ENCODE measurements at places on chromosomes 11 and 22.

GRCh38 chr11:62854825-62855570, 15.6 kb upstream of the WDR74 start:
- no peak for DNase-seq

DNA sequence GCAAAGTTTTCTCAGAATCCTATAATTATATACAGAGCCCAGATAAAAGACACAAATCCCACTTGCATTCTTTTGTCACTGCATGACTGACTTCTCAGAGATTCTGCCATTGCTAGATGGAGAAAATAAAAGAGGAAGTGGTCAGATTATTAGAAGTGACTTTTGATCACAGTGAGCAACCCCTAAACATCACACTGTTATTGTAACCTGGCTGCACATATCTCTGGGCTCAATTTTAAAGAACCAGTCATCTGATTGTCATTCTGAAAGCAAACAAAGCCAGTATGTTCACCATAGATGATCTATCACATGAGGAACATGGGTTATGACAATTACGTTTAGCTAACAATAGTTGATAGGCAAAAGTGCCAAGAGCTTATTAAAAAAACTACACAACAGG, 47.8 kb downstream of the COPB1 start:
- DNase-seq = no peak

- DNase-seq = no peak
Measured at GRCh38 chr11:45031912-45032519, 81.3 kb upstream of the TP53I11 start.

GRCh38 chr22:36528341-36528740, 625 bp downstream of the EIF3D start:
- DNase-seq = no peak

DNA sequence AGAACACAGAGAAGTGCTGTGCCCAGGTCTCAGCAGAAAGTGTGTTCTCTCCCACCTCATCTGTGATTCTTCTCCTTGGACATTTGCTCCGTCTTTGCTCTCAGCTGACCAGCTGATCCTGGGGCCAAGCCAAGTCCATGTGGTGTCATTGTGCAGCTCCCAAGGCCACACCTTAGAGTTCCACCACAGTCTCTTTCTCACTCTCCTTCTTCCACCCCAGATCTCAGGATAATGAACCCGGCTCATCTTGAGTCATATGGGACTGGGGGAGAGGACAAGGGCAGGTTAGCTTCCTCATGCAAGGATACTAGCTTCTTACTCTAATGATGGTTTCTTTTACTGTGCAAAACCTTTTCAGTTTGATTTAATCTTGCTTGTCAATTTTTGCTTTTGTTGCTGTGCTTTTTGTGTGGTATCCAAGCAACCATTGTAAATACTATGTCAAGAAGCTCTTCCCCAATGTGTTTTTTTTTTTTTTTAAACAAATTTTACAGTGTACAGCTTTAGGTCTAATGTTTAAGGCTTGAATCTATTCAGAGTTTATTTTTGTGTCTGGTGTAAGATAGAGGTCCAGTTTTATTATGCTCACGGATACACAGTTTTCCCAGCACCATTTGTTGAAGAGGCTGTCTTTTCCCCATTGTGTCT, 75.0 kb upstream of the OR4B1 start:
- no peak for DNase-seq

DNA sequence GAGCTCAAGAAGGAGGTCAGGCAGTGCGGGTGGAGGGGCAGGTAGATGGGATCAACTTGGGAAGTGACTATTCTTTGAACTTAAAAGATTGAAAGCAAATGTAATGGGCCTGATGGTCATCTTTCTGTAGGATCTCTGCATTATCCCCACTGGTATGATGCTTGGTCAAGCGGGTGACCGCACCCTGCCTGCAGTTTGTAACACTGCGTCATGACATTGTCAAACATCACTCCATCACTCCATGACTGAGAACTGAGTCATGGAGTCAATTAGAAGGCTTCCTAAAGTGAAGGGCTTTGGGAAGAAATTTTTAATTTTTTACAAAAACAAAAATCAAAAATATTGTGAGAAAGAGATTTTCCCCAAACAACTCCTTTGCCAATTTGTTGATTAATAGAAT, 62.4 kb upstream of the BMAL1 start:
- DNase-seq = no peak

DNA sequence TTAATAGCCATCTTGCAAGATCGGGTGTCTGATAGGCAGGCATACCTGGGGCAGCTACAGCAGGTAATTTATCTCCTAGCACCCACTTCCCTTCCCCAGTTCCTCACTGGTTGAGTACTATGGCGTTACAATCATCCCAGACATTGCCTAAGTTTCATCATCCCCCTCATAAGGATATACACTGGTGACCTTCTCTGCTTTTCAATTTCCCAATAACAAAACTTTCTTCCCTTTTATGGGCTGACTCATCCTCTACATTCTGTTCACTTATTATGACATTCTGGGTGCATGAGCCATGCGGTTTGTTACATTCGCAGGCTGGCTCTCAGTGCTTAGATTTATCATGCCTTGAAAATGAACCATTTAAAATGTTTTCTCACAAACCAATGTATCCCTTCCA, 5.0 kb upstream of the MRPL11 start:
- no peak for DNase-seq

DNA sequence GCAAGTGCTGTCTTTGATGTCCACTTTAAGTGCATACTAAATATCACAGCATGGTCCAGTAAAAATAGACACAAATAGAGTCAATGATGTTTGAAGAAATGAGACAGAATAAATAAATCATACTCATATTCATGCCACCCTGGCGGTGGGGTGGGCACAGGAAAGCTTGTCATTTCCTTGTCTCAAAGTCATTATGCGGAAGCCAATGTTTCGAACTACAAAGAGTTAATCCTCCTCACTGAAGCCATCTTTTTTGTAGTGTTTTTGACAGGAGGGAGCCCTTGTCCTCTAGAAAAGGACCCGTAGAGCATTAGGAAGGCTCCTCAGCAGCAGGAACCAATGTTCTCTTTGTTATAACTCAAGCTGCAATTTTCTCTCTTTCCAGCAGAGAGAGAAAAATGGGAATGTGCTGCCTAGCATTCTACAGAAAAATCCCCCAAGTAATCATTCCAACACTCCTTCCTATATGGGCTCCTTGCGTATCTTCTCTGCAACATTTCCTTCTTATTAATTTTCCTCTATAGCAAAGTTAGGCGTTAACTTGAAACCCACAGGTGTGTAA, 30.6 kb downstream of the SC5D start:
- DNase-seq = no peak

- no peak for DNase-seq
Measured at GRCh38 chr11:96339706-96340554, 3.1 kb downstream of the MAML2 start.

DNA sequence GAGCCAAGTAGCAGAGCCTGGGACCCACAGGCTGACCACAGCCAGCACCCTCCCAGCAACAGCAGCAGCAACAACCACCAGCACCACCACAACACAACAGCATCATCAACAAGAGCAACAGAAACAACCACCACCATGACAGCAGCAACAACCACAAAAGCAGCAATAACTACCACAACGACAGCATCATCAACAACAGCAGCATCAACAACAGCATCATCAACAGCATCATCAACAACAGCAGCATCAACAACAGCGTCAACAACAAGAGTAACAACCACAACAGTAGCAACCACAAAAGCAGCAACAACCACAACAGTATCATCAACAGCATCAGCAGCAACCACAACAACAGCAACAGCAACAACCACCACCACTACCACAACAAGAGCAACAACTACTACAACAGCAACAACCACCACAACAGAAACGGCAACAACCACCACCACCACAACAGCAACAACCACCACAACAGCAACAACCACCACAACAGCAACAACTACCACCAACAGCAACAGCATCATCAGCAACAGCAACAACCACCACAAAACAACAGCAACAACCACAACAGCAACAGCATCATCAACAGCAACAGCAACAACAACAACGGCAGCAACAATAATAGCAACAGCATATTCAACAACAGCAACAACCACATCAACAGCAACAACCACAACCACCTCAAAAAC, 22.1 kb upstream of the FGF3 start:
- no peak for DNase-seq

DNA sequence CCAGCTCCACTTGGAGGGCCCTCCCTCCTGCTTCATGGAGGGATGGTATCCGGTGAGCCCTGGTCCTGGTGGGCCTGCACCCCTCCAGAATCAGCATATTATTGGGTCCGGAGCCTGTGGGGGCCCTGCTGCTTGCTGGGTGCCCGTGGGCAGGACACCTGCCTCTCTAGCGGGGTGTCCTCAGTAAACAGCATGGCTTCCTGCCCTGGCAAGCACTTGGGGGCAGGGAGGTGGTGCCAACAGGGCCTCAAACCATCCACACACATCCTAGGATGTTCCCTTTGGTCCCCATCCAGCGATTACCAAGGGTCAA, 108.3 kb downstream of the CTTN start:
- no peak for DNase-seq

DNA sequence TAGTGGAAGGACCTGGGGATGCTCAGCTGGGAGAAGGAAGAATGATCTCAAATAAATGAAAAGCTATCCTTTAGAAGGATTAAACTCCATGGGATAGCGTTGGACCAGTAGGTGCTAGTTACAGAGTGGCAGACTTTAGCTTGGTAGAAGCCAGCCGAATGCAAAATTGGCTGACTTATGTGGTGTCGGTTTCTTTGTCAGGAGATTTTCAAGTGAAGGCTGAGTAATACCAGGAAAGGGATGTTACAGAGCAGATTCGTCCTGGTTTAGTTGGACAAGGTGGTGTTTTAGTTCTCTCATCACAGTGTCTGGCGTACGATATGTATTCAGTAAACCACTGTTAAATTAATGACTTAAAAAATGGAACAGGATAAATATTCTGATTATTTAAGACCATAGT, 26.0 kb downstream of the FDX1 start:
- no peak for DNase-seq

DNA sequence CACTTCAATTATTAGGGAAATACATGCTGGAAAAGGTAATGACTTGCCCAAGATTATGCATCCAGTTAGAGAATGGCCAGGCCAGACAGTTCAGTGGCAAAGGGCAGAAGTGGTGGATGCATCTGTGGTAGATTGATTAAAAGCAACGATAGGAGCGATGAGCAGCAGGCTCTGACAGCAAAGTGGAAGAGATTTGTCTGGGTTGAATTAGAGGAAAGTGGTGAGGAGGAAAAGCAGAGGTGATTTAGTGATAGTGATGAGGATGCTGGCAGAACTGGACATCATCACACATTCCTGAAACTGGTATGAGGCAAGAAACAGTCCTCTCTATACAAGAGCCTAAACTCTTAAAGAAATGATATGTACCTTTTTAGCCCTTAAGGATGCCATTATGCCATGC, 12.5 kb downstream of the HSD17B12 start:
- no peak for DNase-seq

- DNase-seq = no peak
Measured at GRCh38 chr11:66172146-66172545, 96.3 kb upstream of the RAB1B start.

DNA sequence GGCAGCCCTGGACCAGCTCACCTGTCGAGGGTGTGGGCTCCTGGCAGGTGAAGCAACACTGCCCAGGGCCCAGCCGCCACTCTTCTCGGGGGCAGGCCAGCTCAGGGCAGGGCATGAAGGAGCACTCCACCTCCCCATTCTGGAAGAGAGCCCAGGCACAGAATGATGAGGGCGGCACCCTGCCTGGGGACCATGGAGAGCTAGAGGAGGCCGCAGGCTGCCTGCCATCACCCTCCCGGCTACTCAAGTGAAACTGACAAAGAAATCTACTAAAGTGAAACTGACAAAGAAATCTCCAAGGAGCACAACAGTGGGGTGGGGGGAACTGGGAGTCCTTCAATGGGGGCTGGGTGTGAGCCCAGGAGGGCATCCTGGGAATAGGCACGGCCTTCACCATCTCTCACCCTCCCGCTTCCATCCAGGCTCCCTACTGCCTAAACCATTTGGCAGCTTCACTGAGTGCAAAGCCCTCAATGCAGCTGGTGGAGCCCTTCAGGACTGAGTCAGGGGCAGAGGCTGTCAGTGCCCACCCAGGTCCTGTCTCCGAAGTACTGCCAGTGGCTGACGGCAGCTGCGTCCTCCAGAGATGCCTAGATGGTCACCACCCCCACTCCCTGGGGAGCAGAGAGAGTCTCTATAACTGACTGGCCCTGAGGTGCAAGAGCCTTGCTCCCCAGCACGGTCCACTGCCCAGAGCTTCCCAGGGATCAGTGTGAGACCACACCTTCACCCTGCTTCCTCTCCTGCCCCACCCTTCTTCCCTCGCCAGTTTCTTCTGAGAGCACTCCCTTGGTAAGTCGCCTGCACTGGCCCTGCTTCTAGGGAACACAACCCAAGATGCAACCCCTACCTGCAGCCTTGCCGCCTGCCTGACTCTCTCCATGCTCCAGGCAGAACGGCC, 21.7 kb downstream of the VWCE start:
- DNase-seq = no peak

DNA sequence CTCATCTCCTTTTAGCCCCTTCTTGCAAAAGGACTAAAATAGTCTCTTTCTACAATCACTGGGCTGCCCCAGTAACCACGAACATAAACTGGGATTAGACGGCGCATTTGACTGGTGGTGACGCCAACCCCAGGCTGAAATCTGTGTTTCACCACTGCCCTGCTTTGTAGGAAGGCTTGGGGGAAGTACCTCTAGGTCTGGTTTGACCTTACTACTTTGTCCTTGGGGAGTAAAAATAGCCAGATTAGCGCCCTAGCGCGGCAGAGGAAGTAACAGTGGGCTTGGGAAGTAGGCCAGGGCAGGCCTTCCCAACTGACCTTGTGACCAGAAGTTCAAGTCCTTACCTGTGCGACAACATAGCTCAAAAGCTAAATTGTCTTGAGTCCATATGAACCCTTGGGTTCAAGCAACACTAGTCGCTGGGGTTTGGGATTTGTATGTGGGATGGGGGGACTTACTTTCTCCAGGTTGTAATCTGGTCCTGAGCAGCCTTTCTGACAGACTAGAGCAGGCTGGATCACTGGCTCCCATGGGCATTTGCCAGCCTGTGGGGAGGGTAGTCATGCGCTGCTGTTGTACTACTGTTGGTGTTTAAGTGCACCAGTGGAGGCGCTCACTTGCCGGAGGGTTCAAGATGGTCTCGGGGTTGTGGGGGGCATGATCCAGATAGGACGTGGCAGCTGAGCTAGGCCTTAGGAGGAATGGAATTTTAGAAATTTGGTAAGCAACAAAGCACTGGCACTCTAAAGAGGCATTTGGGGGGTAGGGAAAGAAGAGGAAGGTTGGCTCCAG, 953 bp upstream of the PACS1 start:
- DNase-seq = no peak

GRCh38 chr11:29159552-29160465, 857.0 kb downstream of the KCNA4 start:
- no peak for DNase-seq

Measured in cortex of kidney (tissue), 1 donor.